ENCODE measurements at places on chromosomes 3 and 15.

DNA sequence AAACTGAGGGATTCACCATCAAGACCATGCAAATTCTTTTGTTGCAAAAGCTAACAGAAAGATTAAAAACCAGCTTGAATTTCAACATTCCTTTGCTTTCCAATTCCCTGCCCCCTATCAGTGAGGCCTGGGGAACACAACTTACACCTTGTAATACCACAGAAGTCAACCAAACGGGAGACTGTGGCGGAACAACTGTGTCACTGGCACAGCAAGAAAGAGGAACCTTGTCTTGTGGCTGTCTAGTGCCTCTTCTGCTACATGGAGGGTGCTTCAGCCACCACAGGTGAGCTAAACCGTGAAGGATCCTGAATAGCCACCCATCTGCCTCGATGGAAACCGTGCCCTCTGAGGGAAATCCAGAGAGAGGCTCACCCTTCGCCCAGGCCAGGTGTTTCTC, 11.4 kb downstream of the CCDC12 start:
- DNase-seq: peak; percentile 52

DNA sequence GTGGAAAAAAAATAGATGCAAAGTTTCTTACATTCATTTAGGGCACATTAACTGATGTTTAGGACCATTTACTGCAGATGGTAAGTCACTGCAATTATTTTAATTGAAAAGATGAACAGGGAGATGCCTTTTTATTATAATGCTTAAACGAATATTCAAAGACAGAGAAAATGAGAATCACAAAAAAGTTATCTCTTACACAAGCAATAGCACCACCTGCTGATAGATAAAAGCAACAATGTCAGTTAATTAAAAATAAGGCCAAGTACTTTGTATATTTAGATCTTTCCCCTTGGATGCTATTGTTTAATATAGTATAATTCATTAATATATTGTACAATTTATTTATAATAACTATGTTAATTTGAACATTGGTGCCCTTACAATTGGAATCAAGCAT, 55.9 kb downstream of the IFT80 start:
- DNase-seq: no peak

GRCh38 chr15:47762621-47763020, 45.3 kb downstream of the SEMA6D start:
- no peak for DNase-seq

DNA sequence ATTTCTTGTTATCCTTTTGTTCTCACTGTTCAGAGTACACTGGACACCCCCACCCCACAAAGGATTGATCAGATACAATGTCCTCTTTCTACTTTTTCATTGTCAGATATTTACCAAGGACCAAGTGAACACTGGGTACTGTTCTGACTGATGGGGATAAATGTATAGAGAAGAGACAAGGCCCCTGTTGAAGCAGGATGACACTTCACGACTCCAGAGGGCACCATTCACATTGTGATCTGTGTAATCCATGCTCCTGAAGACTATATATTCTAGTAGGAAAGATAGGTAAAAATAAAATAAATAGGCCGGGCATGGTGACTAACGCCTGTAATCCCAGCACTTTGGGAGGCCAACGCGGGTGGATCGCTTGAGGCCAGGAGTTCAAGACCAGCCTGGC, 7.2 kb upstream of the CRYGS start:
- DNase-seq: no peak

DNA sequence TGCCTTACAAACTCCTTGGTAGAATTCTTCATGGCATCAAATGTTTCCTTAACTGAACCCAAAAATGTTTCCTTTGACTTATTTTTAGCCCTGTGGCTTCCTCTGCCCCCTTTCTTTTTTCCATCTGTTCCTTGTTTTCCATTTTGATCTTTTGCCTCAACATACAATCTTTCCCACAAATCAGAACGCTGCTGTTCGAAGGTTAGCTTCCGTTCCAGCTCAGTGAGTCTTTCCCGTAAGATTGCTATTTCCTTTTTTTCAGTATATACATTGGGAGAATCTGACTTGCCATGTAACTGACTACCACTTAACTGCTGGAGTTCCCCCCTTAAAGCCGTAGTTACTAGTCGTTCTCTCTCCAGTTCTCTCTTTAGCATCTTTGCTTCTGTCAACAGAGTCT, 41.2 kb downstream of the PIGB start:
- DNase-seq: no peak

- no peak for DNase-seq
Observed at GRCh38 chr15:25712961-25713355, 150.2 kb downstream of the ATP10A start.

- DNase-seq: no peak
Observed at GRCh38 chr15:75125935-75126334, 75.7 kb upstream of the C15orf39 start.

DNA sequence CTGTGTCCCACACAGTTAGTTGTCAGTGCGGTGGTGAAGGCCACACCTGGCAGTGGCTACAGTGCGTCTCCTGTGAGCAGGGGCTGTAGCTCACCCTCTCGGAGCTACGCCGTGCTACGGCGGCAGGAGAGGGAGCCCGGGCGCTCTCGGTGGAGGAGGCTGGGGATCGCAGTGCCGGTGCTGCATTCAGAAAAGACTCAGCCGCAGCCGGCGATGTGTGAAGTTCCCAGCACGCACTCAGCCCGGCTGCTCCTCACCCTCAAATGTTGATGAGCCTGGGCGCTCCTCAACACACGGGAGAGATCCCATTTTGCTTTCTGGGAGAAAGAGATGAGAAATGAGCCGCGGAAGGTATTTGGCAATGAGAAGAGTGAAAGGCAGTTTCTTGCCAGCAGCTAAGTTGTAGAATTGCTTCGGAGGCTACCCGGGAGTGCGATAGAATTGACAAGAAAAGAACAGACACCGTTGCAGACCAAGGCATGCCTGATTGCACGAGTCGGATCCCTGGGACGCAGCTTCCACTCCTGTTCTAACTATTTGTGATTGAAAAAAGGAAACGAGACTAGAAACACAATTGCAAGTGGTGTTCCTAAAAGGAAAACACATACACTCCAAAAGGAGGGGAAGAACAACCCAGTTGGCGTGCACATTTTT, at the start of gene UNC13C:
Gene UNC13C (plus strand): TSS at position 189 of the 654 bp plus-strand sequence. CDS start 34,463 bp downstream, outside the sequence.
- DNase-seq: no peak

GRCh38 chr15:48225771-48226170, 19.7 kb downstream of the SLC12A1 start:
- no peak for DNase-seq

GRCh38 chr3:27085829-27086730, 283.1 kb downstream of the NEK10 start:
- no peak for DNase-seq

DNA sequence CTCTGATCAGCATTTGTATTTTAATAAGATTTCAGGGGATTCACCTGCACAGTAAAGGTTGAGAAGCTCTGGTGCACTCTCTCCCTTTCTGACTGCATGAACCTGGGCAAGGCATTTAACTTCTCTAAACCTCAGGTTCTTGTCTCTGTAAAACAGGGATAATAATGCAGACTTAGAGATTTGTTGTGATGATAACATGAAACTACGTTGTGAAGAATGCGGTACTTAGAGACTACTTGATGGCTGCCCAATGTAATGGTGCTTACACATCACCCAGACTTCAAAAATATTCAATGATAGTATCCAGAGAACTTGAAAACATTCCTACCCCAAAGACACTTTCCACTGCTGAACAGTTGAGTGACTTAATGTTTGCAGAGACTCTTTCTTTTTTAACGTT, 19.8 kb upstream of the TNFSF10 start:
- DNase-seq: no peak

GRCh38 chr3:118863731-118864322, 170.8 kb downstream of the IGSF11 start:
- DNase-seq: no peak

- DNase-seq: no peak
Observed at GRCh38 chr15:77225646-77226045, 154.7 kb upstream of the TSPAN3 start.

- DNase-seq: no peak
Observed at GRCh38 chr3:174614036-174614435, 245.1 kb upstream of the NAALADL2 start.

DNA sequence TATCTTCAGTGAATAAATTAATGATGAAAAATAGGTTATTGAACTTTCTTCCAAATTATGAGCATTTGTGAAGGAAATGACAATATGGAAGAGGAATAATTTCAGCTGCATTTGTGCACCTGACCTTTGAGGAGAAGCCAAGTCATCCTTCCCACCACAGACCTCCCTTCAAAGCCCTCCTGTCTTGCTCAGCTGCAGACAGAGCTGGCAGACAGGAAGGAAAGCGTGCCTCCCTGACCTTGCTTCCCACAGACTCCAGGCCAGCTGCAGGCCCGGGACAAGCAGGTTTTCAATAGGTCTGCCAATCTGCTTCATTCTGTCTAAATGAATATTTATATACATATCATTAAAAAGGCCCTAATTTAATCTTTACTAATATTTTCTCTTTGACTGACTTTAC, 152.9 kb upstream of the RBMS3 start:
- DNase-seq: no peak

DNA sequence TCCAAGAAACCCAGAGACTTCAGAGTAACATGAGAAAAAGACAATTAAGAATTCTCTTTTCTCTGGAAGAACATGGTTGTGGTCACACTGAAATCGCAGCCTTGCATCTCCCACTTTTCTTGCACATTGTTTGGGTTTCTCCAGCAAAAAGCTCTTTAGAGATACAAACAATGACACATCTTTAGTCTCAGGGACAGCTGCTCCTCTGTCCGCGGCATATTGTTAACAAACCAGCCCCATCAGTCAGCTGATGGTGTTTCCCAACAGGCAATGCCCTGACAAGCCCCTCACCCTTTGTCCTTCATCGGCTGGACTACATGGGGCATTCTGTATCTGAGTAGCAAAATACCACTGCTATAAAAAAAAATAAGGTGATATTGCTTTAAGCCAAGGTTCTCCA, 53.4 kb downstream of the UMPS start:
- DNase-seq: no peak

- DNase-seq: peak; percentile 16
Observed at GRCh38 chr15:67025719-67026609, 39.4 kb upstream of the SMAD3 start.

DNA sequence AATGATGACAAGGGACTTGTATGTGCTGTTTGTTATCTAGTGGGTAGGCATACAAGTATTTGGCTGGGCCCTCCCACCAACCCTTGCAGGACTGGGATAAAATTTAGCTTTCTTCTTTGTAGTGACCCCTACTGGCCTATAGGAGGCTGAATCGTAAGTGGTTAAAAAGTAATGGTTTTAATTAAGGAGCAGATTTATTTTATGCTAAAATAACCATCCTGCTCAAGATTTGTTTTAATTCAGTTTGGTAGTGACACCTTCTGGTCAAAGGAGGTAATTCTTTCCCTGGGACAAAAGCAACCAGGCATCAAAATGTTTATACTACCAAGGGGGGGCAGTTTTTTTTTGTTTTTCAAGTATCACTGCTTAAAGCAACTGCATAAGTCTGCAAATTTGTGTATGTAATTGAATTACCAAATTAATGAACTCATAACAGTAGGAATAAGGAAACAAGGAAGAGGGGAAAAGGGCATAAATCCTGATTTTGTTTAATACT, 70.7 kb downstream of the TOP2B start:
- DNase-seq: no peak

GRCh38 chr3:69660631-69661030, 78.6 kb upstream of the MITF start:
- DNase-seq: no peak

DNA sequence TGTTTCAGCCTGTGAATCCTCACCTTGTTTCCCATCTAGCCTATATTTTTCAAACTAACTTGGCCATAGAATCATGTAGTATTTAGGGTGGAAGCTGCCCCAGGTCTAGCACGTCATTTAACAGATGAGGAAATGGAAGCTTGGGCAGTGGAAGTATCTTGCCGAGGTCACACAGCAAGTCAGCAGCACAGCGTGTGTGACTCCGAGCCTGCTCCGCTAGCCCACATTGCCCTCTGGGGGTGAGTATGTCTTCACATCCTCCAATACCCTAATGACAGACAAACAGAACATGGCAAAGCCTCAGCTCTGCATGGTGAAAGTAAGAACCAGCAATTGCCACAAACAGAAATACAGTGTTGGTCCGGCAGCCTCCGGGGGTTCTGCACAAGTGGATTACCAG, 2.2 kb upstream of the CCR5 start:
- DNase-seq: peak; percentile 62

GRCh38 chr3:59535791-59536221, 486.0 kb upstream of the CFAP20DC start:
- DNase-seq: no peak

- DNase-seq: no peak
Observed at GRCh38 chr15:95353512-95353911, 977.0 kb upstream of the NR2F2 start.

- no peak for DNase-seq
Observed at GRCh38 chr3:177525987-177526712, 328.9 kb upstream of the TBL1XR1 start.

DNA sequence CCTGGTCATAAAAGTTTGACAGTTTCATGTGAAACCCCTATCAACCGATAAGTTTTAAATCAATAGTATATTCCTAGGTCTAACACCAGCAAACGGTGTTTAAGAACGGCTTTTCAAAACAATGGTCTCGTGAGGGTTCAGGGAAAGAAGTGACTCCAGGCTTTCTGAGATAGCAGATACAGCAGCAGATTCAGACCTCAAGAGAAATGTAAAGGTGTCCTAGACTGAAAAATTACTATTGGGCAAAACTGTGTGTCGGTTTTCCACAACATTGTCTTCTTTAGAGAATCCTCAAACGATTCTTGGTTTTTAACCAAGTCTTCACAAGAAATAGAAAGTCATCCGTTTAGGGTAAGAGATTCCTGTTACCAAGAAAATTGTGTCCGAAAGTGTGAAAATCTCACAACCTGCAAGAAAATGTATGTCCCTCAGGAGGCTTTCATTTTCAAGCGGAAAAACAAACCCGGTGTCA, 1.2 kb downstream of the SETD2 start:
- no peak for DNase-seq

DNA sequence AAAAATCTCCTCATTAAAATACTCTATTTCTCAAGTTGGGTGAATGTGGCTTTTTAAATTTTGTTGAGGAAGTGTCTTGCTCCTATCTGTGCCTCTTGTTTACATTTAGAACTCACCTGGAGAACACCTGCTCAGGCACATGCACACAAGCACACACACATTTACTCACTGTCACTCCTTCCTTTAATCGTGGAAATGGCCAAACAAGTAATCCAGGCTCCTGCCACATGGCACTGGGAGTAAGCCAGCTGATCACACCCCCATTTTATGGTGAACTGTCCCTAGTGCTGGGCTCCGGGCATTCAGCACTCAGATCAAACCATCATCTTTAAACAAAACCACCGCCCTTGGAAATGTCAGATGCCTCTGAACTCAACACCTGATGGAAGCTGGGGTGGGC, 204.7 kb upstream of the BHLHE40 start:
- no peak for DNase-seq

GRCh38 chr3:32903953-32904352, 47.5 kb upstream of the CCR4 start:
- DNase-seq: no peak

DNA sequence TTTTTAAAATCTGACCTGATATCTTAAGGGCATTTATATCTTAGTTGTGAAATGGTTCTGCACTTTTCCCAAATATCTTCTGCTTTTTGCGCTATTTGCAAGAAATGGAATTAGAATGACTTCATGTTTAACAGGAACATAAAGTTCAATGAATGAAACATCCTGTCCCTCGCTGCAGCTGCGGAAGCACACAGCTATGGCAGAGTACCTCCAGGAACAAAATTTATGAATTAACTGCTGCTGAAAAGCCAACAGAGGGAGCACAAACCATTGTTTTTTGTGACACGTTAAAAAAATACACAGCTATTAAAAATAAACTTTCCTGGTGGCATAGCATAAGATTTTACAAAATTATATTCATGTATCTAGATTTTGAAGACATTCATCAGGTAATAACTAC, 404.4 kb upstream of the MDFIC2 start:
- DNase-seq: no peak
